Activated CD4-positive, alpha-beta memory T cell treated with anti-CD3 and anti-CD28 coated beads, Interleukin-2, amount 10 ng/mL, durations not matched to agents 7 days and 5 days (primary cell): ENCODE measurements at places on chromosomes 2 and 18. TPM values are rescaled to one million over a fixed set of nuclear protein-coding genes. Genes with fewer than 3 reads are reported as not detected.

The ZC3H6 gene
- total RNA-seq = 14.7 TPM

The CABLES1 gene
- total RNA-seq = 2.7 TPM

The PLGLB2 gene
- total RNA-seq = 1.3 TPM

The HRH4 gene
- 0.65 TPM for total RNA-seq

The DLX2 gene
- not detected for total RNA-seq

DNA sequence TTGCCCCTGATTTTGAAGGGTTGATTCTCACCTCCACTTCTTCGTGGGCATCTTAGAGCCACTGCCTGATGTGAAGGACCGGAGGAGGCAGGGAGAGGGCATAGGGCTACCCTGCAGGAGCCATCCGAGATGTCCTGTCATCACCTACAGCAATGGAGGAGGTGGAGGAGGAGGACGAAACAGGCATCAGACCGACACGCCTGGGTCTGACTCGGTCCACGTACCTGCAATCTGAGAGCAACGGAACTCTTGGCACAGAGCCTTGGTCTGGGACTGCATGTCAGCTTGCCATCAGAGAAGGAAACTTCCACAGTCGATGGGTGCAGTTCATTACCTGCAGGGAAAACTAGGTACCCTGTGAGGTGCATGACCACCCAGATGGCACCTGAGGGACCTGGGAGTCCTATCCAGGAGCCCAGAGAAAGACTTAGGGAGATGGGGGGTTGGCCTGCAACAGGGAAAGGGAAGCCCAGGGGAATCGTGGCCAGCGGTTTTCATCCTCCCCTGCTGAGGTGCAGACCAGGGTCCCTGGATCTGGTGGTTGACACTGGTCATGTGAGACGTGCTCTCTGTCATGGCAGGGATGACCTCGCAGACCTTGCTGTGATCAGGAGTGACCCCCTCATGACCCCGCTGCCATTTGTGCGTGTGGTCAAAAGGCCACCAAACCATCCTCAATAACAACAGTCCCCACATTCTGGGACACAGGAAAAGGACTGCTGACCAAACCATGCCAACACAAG, 190.8 kb downstream of the SEPTIN10 start:
- H3K4me1 ChIP-seq = no peaks in the 10 kb centered on the region
- H3K36me3 ChIP-seq = no peaks in the 10 kb centered on the region
- H3K27ac ChIP-seq = no peak overlapping the region
- DNase-seq = no peak

- no peak for DNase-seq
- no peak overlapping the region for H3K4me3 ChIP-seq
- H3K4me1 ChIP-seq = peaks cover 18% of the 10 kb centered on the region
Observed at GRCh38 chr18:79064228-79064627, 5.0 kb upstream of the ATP9B start.

GRCh38 chr2:199207011-199207410, 250.7 kb downstream of the SATB2 start:
- no peak overlapping the region for H3K27ac ChIP-seq
- H3K27me3 ChIP-seq = no peaks in the 10 kb centered on the region
- H3K4me3 ChIP-seq = no peak overlapping the region

- H3K36me3 ChIP-seq = no peaks in the 10 kb centered on the region
- no peak overlapping the region for H3K27ac ChIP-seq
- no peaks in the 10 kb centered on the region for H3K4me1 ChIP-seq
Observed at GRCh38 chr18:37574113-37574512, 8.5 kb upstream of the CELF4 start.

DNA sequence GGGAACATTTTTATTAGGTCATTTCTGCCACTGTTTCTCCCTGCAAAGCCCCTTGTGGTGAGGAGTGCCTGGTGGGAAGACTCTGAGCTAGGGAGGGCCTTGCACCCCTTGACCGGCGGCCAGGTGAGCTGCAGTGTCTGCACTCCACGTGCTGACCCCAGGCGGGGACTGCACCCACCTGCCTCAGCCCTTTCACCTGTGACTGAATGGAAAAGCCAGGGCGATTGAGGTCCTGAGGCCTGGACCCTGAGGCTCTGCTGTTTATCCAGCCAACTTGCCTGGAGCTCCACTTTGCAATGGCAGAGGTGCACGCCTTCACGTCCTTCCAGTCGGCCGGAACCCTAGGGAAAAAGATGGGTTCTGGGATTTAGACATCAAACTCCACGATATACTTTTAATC, 53.1 kb downstream of the TMEM18 start:
- H3K27me3 ChIP-seq = no peaks in the 10 kb centered on the region
- H3K27ac ChIP-seq = no peak overlapping the region
- no peak overlapping the region for H3K4me3 ChIP-seq
- no peaks in the 10 kb centered on the region for H3K36me3 ChIP-seq
- DNase-seq = no peak

DNA sequence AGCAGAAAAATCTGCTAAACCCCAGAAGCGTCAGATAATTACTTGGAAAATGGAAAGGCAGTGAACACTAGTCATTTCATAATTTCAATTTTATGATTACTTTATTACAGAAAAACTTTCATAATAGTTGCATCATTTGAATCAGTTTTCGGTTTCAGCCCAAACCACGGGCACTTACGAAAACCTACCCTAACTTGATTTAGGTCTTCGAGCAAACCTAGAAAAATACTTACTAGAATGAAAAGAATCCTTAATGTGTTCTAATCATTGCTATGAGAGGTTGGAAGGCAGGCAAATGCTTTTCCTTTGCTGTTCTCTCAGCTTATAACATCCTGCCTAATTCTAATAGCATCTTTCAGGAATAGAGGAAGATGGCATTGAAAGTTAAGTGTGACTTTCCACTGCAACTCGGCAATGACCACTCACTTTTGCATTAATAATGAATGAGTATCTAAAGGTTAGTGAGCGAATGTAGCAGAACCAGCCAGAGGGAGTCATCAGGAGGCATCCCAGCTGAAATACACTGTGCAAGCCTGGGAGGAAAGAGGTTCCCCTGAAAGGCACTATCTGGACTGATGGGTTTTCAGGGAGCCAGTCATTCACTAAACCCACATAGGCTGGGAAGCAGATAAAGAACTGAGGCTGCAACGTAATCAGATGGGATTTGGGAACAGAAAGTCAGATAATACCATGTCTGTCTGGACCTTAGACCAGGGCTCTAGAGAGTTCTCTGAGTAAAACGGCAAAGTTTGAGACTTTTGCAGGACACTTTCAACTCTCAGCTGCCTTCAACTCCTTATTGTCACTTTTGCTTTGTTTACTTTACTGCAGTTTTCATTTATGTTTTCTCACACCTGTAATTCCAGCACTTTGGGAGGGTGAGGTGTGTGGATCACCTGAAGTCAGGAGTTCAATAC, 520.8 kb downstream of the RNF144A start:
- DNase-seq = no peak
- H3K4me3 ChIP-seq = peak overlapping the region; percentile 38
- peaks cover 6% of the 10 kb centered on the region for H3K27me3 ChIP-seq
- H3K36me3 ChIP-seq = peaks cover 54% of the 10 kb centered on the region
- H3K4me1 ChIP-seq = peaks cover 69% of the 10 kb centered on the region

GRCh38 chr2:236061497-236061896, 106.7 kb downstream of the GBX2 start:
- no peak overlapping the region for H3K27ac ChIP-seq
- H3K36me3 ChIP-seq = no peaks in the 10 kb centered on the region
- DNase-seq = no peak
- H3K27me3 ChIP-seq = peaks cover 2% of the 10 kb centered on the region
- no peak overlapping the region for H3K4me3 ChIP-seq
- no peaks in the 10 kb centered on the region for H3K4me1 ChIP-seq

GRCh38 chr2:224151161-224151560, 112.1 kb upstream of the SERPINE2 start:
- no peaks in the 10 kb centered on the region for H3K4me1 ChIP-seq
- no peak overlapping the region for H3K27ac ChIP-seq
- no peaks in the 10 kb centered on the region for H3K36me3 ChIP-seq
- DNase-seq = no peak
- no peak overlapping the region for H3K4me3 ChIP-seq

GRCh38 chr2:151161821-151162551, 99.7 kb downstream of the RBM43 start:
- no peak overlapping the region for H3K4me3 ChIP-seq
- H3K27ac ChIP-seq = no peak overlapping the region
- H3K27me3 ChIP-seq = peaks cover 19% of the 10 kb centered on the region
- no peak for DNase-seq
- H3K36me3 ChIP-seq = no peaks in the 10 kb centered on the region

GRCh38 chr2:48733067-48733503, 22.4 kb downstream of the LHCGR start:
- DNase-seq = no peak
- no peak overlapping the region for H3K4me3 ChIP-seq
- H3K36me3 ChIP-seq = no peaks in the 10 kb centered on the region
- H3K4me1 ChIP-seq = no peaks in the 10 kb centered on the region
- H3K27ac ChIP-seq = no peak overlapping the region

- no peak overlapping the region for H3K27ac ChIP-seq
- no peak for DNase-seq
- H3K36me3 ChIP-seq = no peaks in the 10 kb centered on the region
- H3K4me3 ChIP-seq = no peak overlapping the region
Observed at GRCh38 chr2:144835634-144836350, 315.9 kb upstream of the ZEB2 start.

- H3K4me3 ChIP-seq = no peak overlapping the region
- H3K4me1 ChIP-seq = no peaks in the 10 kb centered on the region
- no peaks in the 10 kb centered on the region for H3K36me3 ChIP-seq
- H3K27ac ChIP-seq = no peak overlapping the region
- no peaks in the 10 kb centered on the region for H3K27me3 ChIP-seq
- DNase-seq = no peak
Observed at GRCh38 chr2:4336864-4337263, 633.5 kb downstream of the DCDC2C start.

GRCh38 chr2:187906021-187906420, 351.8 kb upstream of the TFPI start:
- no peak overlapping the region for H3K27ac ChIP-seq
- no peaks in the 10 kb centered on the region for H3K27me3 ChIP-seq
- H3K4me3 ChIP-seq = no peak overlapping the region
- no peaks in the 10 kb centered on the region for H3K36me3 ChIP-seq

GRCh38 chr18:76619261-76619620, 124.2 kb upstream of the ZNF516 start:
- peaks cover 11% of the 10 kb centered on the region for H3K4me1 ChIP-seq
- DNase-seq = no peak
- H3K4me3 ChIP-seq = no peak overlapping the region
- no peak overlapping the region for H3K27ac ChIP-seq
- H3K36me3 ChIP-seq = no peaks in the 10 kb centered on the region
- H3K27me3 ChIP-seq = peaks cover 41% of the 10 kb centered on the region

DNA sequence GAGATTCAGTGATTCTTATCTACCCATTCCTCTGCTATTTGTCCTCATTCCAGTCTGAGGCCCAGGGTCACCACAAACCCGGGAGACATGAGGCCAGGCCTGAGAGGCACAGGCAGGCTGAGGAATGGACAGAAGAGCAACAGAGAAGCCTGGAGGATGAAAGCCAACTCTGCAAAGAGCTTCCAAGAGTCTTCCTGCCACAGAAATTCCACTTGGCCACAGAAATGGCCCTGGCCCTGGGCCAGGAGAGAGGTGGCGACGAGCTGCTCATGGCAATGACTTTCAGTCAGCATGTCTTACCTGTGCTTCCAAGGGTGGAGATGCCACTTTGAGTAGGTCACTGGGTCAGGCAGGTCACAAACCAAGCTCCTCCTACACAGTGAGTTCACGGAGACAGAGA, 155.3 kb upstream of the PKDCC start:
- no peaks in the 10 kb centered on the region for H3K36me3 ChIP-seq
- H3K27me3 ChIP-seq = peaks cover 48% of the 10 kb centered on the region
- peaks cover 23% of the 10 kb centered on the region for H3K4me1 ChIP-seq
- no peak overlapping the region for H3K4me3 ChIP-seq

- no peak overlapping the region for H3K4me3 ChIP-seq
- H3K27me3 ChIP-seq = peaks cover 32% of the 10 kb centered on the region
- H3K36me3 ChIP-seq = no peaks in the 10 kb centered on the region
- peaks cover 5% of the 10 kb centered on the region for H3K4me1 ChIP-seq
- H3K27ac ChIP-seq = no peak overlapping the region
Observed at GRCh38 chr2:47298771-47299170, 104.2 kb upstream of the MSH2 start.

- H3K4me1 ChIP-seq = peaks cover 4% of the 10 kb centered on the region
- H3K36me3 ChIP-seq = no peaks in the 10 kb centered on the region
- peaks cover 15% of the 10 kb centered on the region for H3K27me3 ChIP-seq
- H3K27ac ChIP-seq = no peak overlapping the region
- H3K4me3 ChIP-seq = no peak overlapping the region
Observed at GRCh38 chr18:36576339-36576738, 252.5 kb downstream of the TPGS2 start.

DNA sequence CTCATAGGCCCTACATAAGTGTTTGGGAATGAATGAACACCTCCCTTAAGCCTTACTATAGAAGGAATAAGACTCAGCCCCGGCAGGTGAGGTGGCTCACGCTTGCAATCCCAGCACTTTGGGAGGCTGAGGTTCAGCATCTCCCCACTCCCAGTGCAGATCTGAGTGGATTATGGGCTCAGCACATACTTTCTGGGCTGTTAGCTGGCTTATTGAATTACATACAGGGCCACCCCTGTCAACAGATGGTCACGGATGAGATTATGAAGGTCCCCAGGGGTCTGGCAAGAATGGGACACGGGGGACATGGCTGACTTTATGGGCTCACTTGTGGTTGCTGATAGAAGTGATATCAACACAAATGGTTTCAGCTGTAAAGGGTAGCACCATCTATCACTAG, 322.3 kb downstream of the TSN start:
- no peaks in the 10 kb centered on the region for H3K27me3 ChIP-seq
- no peak overlapping the region for H3K27ac ChIP-seq
- DNase-seq = no peak
- no peak overlapping the region for H3K4me3 ChIP-seq
- H3K4me1 ChIP-seq = no peaks in the 10 kb centered on the region
- no peaks in the 10 kb centered on the region for H3K36me3 ChIP-seq

DNA sequence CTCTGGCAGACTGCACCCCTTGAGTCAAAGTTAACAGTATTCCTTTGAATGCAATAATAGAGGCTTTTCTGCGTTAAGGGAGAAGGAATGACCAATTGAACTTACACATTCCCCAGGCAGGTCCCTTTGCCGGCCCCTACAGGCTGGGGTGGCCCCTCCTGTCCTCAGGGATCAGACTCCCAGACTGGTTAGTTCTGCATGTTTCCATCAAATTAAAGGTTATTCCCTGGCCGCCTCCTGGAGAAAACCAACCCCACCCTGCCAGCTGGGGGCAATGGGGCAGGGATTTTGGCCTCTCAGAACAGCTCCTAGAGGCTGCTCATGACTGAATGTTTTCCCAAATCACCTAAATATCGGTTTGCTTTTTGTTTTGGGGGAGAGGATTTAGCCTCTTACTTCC, 199.6 kb downstream of the MGAT5 start:
- H3K4me3 ChIP-seq = no peak overlapping the region
- H3K27me3 ChIP-seq = no peaks in the 10 kb centered on the region
- H3K36me3 ChIP-seq = no peaks in the 10 kb centered on the region
- H3K4me1 ChIP-seq = no peaks in the 10 kb centered on the region

GRCh38 chr2:172215936-172216335, 113.2 kb upstream of the DLX2 start:
- no peak overlapping the region for H3K4me3 ChIP-seq
- H3K36me3 ChIP-seq = no peaks in the 10 kb centered on the region
- no peak for DNase-seq

GRCh38 chr2:30997979-30998378, 140.3 kb downstream of the GALNT14 start:
- peaks cover 8% of the 10 kb centered on the region for H3K27me3 ChIP-seq
- DNase-seq = no peak
- no peaks in the 10 kb centered on the region for H3K36me3 ChIP-seq
- H3K4me3 ChIP-seq = no peak overlapping the region
